ENCODE measurements at places on chromosomes 6 and 20.
A peak's percentile ranks its signal among the peaks of the same experiment; 100 is the strongest.

GRCh38 chr6:81130061-81130460, 622.4 kb downstream of the TENT5A start:
- no peaks in the 10 kb centered on the region for H3K36me3 ChIP-seq
- H3K4me1 ChIP-seq: no peaks in the 10 kb centered on the region

DNA sequence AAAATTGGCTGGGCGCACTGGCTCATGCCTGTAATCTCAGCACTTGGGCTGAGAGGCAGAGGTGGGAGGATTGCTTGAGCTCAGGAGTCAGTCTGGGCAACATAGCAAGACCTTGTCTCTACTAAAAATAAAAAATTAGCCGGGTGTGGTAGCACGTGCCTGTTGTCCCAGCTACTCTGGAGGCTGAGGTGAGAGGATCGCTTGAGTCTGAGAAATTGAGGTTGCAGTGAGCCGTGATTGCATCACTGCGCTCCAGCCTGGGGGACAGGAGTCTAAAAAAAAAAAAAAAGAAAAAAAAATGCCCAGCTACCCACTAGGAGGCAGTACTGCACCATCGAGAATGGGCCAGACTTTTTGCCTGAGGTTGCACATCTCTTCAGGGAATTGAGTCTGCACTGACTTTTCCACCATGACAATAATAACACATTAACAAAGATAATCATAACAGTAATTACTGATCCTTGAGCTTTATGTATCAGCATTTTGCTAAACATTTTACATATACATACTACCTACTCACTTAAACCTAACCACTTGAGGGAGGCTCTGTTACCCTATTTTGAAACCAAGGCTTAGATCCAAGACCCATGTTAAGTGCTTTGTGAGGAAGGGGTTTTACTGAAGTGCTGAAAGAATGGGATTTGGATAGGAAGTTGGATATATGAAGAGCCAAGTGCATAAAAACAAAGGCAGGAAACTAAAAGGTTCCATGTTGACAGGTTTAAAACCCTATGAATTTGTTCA, 21.0 kb downstream of the SRSF3 start:
- peak; percentile 30 for DNase-seq
- H3K27me3 ChIP-seq: no peaks in the 10 kb centered on the region
- H3K4me1 ChIP-seq: peaks cover 3% of the 10 kb centered on the region
- H3K27ac ChIP-seq: no peak overlapping the region

GRCh38 chr6:150924808-150925589, 59.5 kb downstream of the MTHFD1L start:
- peaks cover 10% of the 10 kb centered on the region for H3K4me1 ChIP-seq
- no peak for DNase-seq
- no peaks in the 10 kb centered on the region for H3K27me3 ChIP-seq
- H3K4me3 ChIP-seq: no peak overlapping the region
- H3K27ac ChIP-seq: peak overlapping the region; percentile 95

DNA sequence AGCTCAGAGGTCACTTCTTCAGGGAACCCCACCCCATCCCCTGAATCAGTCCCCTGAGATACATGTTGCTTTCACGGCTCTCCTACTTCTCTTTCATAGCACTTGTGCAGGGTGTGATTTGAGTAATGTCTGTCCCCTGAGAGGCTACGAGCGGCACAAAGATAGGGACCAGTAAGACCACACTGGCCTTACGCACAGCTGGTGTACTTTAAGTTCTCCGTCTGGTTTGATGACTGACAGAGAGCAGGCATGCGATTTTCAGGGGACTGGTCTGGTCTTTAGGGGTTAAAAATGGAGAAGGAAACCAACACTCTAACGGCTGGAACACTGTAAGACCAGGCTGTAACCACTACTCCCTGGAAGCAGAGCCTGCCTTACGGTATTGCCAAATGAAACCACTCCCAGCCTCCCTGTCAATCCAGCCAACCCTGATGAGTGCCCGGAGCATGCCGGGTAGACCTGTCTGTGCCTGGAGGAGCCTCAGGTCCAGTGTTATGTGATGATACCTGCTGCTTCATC, 47.1 kb downstream of the ELMO2 start:
- peaks cover 4% of the 10 kb centered on the region for H3K36me3 ChIP-seq
- no peak overlapping the region for H3K4me3 ChIP-seq
- H3K27ac ChIP-seq: no peak overlapping the region
- no peak for DNase-seq
- H3K27me3 ChIP-seq: no peaks in the 10 kb centered on the region

- H3K4me3 ChIP-seq: no peak overlapping the region
- no peaks in the 10 kb centered on the region for H3K4me1 ChIP-seq
- H3K27me3 ChIP-seq: no peaks in the 10 kb centered on the region
Measured at GRCh38 chr6:131692031-131692430, 9.2 kb downstream of the OR2A4 start.

- DNase-seq: no peak
- no peak overlapping the region for H3K27ac ChIP-seq
- H3K4me3 ChIP-seq: no peak overlapping the region
- H3K4me1 ChIP-seq: peaks cover 48% of the 10 kb centered on the region
Measured at GRCh38 chr6:111549168-111549567, 56.5 kb downstream of the TRAF3IP2 start.

DNA sequence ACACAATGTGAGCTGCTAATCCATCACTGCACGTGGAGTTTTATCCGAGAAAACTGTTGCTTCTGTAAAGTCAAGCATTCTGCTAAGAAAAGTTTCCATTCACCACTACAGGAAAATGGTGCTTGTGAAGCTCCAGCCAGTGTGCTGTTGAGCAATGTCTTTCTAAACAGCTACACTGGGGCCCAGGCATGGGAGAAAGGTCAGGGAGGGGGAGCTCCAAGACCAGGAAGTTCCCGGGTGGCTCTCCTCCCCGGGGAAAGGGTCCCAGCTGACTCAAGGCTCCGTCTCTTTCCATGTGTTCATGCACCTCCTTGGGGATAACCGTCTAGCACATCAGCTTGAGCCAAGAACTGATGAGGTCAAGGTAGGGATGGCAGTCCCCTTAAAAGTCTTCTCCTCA, 20.5 kb downstream of the RPP40 start:
- no peaks in the 10 kb centered on the region for H3K27me3 ChIP-seq
- peaks cover 11% of the 10 kb centered on the region for H3K36me3 ChIP-seq
- H3K4me3 ChIP-seq: no peak overlapping the region
- H3K4me1 ChIP-seq: peaks cover 13% of the 10 kb centered on the region

DNA sequence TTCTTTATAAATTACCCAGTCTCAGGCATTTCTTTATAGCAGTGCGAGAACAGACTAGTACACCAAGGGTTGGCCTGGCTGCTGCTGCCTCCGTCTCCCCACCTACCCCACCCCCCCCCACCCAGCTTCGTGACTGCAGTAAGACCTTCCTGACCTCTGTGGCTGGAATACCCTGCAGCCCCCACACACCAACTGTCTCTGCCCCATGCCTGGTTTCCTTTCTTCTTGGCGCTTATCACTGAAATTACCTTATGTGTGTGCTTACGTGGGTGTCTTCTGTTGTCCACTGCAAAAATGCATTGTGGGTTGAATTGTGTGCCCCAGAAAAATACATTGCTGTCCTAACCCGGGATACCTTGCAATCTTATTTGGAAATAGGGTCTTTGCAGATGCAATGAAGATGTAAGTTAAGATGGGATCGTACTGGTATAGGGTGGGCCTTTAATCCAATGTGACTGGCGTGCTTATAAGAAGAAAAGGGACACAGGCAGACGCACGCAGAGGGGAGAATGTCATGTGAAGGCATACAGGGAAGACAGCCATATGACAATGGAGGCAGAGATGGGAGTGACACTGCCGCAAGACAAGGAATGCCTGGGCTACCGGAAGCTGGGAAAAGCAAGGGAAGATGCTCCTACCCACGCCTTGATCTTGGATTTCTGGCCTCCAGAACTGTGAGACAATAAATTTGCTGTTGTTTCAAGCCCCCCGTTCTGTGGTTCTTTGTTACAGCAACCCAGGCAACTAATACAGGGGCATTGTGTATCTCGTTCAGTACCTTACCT, 15.4 kb downstream of the SYNJ2 start:
- DNase-seq: no peak
- H3K4me1 ChIP-seq: peaks cover 66% of the 10 kb centered on the region
- H3K36me3 ChIP-seq: no peaks in the 10 kb centered on the region
- H3K4me3 ChIP-seq: no peak overlapping the region
- H3K27ac ChIP-seq: no peak overlapping the region

DNA sequence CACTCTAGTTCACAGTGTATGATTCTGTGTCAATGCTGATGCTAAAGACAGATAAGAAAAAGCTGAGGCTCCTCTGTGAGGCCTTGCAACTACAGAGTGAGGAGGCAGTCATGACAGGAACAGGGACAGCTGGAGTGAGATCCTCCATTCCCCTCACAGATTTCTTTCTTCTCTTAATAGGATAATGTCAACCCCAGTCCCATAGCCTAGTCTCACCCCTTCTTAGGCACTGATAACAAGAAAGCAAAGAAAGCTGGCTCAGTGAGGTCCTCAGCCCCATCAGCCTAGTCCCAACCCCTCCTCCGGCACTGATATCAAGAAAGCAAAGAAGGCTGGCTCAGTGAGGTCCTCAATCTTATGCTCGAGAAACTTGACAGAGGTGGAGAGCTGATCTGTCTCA, 2.1 kb upstream of the PTCHD4 start:
- peak overlapping the region; percentile 82 for H3K27ac ChIP-seq
- H3K36me3 ChIP-seq: no peaks in the 10 kb centered on the region
- no peak for DNase-seq
- H3K4me1 ChIP-seq: peaks cover 38% of the 10 kb centered on the region
- peaks cover 2% of the 10 kb centered on the region for H3K27me3 ChIP-seq

- peaks cover 3% of the 10 kb centered on the region for H3K27me3 ChIP-seq
- peaks cover 20% of the 10 kb centered on the region for H3K4me1 ChIP-seq
- H3K4me3 ChIP-seq: no peak overlapping the region
- no peak for DNase-seq
Measured at GRCh38 chr6:157520596-157521361, 139.8 kb downstream of the ZDHHC14 start.

- no peak overlapping the region for H3K4me3 ChIP-seq
- peaks cover 4% of the 10 kb centered on the region for H3K27me3 ChIP-seq
- H3K36me3 ChIP-seq: no peaks in the 10 kb centered on the region
- DNase-seq: no peak
Measured at GRCh38 chr20:25750220-25750764, 53.6 kb upstream of the ZNF337 start.

DNA sequence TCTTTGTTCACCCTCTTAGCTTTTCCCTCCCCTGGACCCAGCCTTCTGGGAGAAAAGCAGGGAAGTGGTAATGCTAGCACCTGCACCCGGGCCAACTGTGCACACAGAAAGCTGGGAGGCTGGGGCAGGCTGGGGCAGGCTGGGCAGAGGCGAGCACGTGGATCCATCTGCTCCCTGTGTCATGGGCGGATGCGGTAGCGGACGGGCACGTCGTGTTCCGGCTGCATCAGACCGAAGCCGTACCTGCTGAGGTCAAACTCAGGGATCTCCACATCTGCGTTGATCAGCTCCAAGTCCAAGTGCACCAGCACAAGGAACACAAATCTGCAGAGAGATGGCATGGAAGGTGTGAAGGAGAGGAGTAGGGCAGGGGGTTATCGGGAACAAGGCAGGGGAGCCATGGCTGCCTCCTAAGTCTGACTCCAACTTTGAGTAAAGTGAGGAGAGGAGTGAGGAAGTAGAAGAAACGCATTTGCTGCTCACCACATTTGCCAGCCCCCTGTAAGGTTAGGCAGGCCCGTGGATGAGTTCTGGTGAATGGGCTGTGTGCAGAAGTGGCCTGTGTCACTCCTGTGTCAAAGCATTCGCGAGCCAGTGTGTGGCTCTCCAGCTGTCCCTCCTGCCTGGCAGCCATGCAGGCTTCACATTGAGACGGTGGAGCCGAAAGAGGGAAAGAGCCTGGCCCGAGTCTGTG, 25.4 kb upstream of the KCNB1 start:
- no peak overlapping the region for H3K27ac ChIP-seq
- H3K27me3 ChIP-seq: peaks cover 8% of the 10 kb centered on the region
- H3K4me3 ChIP-seq: no peak overlapping the region
- no peak for DNase-seq
- peaks cover 52% of the 10 kb centered on the region for H3K4me1 ChIP-seq

- no peaks in the 10 kb centered on the region for H3K36me3 ChIP-seq
- no peak overlapping the region for H3K4me3 ChIP-seq
- H3K27ac ChIP-seq: no peak overlapping the region
- peaks cover 51% of the 10 kb centered on the region for H3K4me1 ChIP-seq
- peaks cover 14% of the 10 kb centered on the region for H3K27me3 ChIP-seq
Measured at GRCh38 chr6:170089963-170090362, 200.9 kb downstream of the DLL1 start.

GRCh38 chr6:142566628-142567396, 265.0 kb downstream of the ADGRG6 start:
- no peak overlapping the region for H3K27ac ChIP-seq
- no peaks in the 10 kb centered on the region for H3K36me3 ChIP-seq
- peak; percentile 76 for DNase-seq

DNA sequence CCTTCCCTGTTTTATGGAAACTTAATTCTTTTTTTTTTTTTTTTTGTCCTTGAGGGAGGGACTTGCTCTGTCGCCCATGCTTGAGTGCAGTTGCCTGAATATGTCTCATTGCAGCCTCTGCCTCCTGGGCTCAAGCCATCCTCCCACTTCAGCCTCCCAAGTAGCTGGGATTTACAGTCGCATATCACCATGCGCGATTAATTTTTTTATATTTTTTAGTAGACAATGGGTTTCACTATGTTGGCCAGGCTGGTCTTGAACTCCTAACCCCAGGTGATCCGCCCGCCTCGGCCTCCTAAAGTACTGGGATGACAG, 654 bp downstream of the TMEM14C start:
- peaks cover 3% of the 10 kb centered on the region for H3K27me3 ChIP-seq
- peak overlapping the region; percentile 97 for H3K4me3 ChIP-seq
- H3K27ac ChIP-seq: peak overlapping the region; percentile 99
- peak; percentile 8 for DNase-seq

DNA sequence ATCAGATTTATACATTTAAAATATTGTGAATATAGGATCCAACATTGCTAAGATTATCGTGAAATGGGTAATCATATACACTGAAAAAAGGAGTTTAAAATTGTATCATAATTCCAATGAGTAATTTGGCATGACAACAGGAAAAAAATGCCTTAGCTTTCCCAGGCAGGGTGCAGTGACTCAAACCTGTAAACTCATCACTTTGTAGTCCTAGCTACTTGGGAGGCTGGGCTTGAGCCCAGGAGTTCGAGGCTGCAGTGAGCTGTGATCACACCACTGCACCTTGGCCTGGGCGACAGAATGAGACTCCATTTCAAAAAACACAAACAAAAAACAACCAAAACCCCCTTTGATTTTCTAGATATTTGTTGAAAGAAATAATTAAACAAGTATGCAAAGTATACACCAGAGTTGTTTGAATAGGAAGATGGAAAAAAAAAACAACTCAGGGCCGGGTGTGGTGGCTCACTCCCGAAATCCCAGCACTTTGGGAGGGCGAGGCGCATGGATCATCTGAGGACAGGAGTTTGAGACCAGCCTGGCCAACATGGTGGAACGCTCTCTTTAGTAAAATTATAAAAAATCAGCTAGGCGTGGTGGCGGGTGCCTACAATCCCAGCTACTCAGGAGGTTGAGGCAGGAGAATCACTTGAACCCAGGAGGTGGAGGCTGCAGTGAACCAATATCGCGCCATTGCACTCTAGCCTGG, 98.7 kb downstream of the TRERF1 start:
- peaks cover 4% of the 10 kb centered on the region for H3K4me1 ChIP-seq
- no peak overlapping the region for H3K4me3 ChIP-seq
- H3K27me3 ChIP-seq: peaks cover 3% of the 10 kb centered on the region
- H3K27ac ChIP-seq: no peak overlapping the region
- no peak for DNase-seq

- no peaks in the 10 kb centered on the region for H3K4me1 ChIP-seq
- no peak overlapping the region for H3K27ac ChIP-seq
- H3K27me3 ChIP-seq: no peaks in the 10 kb centered on the region
- no peak overlapping the region for H3K4me3 ChIP-seq
Measured at GRCh38 chr6:117538615-117539014, 56.1 kb downstream of the DCBLD1 start.

Measured in nephron progenitor cell (in vitro differentiated cells).